ENCODE measurements at places on chromosomes 2 and 18.

GRCh38 chr2:105243961-105244360, 2.4 kb downstream of the GPR45 start:
- DNase-seq = no peak

- no peak for DNase-seq
Measured at GRCh38 chr2:219727771-219728429, 100.5 kb downstream of the SLC4A3 start.

- no peak for DNase-seq
Measured at GRCh38 chr2:58127111-58127510, 80.5 kb downstream of the VRK2 start.

GRCh38 chr2:103268841-103269498, 507.1 kb downstream of the TMEM182 start:
- no peak for DNase-seq

DNA sequence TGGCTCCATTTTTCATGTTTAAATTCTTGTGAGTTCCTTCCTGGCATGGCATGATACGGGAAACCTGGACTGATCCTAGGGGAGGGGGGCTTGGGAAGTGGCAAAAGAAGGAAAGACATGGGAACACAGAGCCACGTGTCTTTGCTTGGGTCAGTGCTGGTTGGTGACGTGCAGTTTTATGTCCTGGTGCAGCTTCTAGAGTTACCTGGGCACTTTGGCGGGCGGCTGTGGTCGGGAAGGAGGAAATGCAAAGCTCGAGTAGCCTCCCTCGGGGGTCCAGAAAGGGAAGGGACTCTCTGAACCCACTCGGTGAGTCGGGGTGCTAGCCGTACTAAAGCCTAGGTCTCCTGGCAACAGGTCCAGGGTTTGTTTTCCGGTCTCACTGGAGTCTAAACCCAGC, 94.6 kb downstream of the APOB start:
- no peak for DNase-seq

GRCh38 chr2:69138793-69139459, 125.9 kb downstream of the ANTXR1 start:
- no peak for DNase-seq

DNA sequence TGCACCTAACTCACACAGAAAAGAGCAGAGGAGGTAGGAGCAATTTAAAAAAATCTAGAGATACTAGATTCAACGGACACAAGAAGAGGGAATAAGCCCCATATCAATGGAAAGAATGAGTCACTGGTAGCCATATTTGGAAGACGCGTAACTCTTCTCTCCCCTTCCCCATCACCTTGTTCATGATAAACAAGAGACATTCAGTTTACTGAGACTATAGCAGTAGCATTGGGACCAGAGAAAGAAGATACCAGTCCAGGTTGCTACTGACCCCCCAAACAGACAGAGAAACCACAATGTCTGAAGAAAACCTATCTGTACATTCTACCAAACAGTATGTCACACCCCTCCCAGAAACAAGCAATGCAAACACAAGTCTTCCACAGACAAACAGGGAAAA, 81.1 kb downstream of the SLC66A3 start:
- DNase-seq = no peak

- no peak for DNase-seq
Measured at GRCh38 chr2:120551522-120551921, 184.1 kb upstream of the GLI2 start.

DNA sequence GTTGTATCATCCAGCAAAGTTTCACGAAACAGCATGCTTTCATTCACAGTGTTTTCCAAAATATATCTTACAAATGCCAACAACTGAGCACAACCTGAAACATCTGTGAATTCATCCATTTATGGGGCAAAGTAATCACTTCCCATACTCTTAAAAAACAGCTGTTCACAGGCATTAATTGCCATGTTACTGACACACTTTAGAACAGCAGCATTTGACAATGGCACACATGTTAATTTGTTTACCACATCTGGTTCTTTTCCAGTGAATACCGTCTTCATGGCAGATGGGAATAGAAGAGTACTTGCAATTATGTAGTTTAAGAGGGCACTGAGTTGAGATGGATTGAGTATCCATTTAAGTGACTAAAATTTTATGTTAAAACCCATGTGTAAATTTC, 347.4 kb upstream of the LRP1B start:
- no peak for DNase-seq

GRCh38 chr2:26382564-26382963, 19.2 kb upstream of the DRC1 start:
- DNase-seq = no peak

DNA sequence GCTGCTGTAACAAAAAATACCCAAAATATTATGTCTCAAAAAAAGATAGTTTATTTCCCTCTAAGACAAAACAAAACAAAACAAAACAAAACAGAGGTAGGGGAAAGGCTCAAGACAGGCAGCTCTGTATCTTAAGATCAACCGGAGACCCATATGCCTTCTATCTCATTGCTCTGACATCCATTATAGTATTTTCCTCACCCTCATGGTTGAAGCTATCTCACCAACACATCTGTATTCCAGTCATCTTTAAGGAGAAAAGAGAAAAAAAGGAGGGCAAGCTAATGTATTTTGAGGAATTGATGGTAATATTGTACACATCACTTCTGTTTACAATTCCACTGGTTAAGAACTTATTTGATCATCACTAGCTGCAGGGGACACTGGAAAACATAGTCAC, 239.7 kb downstream of the ICOS start:
- DNase-seq = no peak

DNA sequence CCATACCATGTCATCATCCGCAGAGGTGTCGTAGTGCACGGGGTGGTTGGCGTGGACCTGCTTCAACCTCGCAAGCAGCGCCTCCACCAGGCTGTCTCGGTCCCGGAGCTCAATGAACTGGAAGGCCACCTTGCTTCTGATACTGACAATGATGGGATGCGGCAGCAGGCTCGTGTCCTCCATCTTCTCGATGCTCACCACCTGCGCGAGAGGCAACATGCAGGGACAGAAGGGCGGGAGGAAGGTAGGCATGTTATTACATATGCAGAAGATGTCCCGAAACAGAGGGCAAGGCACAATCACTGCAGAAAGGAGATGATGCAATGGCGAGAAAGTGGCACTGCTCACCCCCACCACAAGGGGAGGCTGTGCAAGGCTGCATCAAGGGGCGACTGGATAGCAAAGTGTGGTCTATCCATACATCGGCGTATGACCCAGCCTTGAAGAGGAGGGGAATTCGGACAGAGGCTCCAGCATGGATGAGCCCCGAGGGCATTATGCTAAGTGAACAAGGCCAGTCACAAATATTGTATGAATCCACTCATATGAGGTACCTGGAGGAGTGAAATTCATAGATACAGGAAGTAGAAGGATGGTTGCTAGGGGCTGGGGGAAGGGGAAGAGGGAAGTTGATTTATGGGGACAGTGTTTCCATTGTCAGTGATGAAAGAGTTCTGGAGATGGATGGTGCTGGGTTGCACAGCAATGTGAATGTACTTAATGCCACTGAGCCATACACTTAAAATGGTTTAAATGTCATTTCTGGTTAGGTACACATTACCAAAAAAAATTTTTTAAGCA, 36.6 kb downstream of the RPL31 start:
- DNase-seq = no peak

DNA sequence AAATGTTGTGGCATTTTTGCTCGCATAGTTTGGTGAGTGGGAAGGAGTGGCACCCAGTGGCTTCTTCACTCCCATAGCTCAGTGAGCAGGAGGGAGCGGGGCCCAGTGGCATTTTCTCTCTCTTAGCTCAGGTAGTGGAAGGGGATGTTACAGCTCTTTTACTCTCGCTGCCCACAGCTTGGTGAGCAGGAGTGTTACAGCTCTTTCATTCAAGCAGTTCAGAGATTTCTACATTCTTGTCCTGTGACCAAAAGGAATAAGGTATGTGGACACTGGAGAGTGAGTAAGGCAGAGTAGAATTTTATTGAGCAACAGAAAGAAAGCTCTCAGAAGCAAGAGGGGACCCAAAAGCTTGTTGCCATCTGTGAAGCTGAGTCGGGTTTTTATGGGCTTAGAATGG, 192.4 kb downstream of the SPAG16 start:
- DNase-seq = no peak

- no peak for DNase-seq
Measured at GRCh38 chr2:237170020-237170419, 84.3 kb downstream of the COPS8 start.

GRCh38 chr2:111135910-111136297, 15.2 kb downstream of the BCL2L11 start:
- DNase-seq = peak; percentile 28

DNA sequence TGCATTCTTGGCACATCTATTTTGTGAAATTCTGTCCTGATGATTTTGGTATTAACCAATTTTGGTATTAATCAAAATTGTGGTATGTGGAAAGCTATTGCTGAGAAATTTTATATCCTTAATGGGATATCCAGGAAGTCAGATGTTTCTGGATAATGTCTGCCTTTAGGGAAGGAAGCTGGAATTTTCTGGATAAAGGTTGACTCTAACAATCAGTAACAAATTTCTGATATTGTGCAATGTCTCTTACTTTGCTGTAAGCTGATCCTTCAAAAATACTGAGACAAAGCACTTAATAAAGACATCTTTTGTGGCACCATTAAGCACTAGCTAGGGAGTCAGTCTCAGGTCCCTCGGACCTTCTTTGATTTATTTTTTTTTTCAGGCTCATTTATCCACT, 100.8 kb upstream of the UGP2 start:
- no peak for DNase-seq

GRCh38 chr18:5395860-5396448, 100.4 kb upstream of the ZBTB14 start:
- DNase-seq = no peak

DNA sequence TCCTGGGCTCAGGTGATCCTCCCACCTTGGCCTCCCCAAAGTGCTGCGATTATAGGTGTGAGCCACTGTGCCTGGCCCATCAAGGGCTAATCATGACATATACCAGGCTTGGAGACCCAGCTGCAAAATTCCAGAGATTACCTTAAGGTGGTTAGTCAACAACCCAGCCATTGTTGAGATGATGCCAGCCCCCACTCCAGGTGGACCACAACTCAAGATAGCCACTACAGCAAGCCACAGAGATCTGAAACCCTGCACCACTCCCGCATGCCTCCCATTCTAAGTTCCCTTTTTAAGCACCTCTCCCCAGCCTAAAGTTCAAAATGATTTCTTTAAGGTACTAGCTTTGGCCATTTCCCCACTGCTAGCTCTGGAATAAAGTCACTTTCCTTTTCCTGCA, 4.6 kb upstream of the CLK1 start:
- DNase-seq = no peak

GRCh38 chr2:107738266-107738665, 88.4 kb upstream of the RGPD4 start:
- DNase-seq = no peak

- DNase-seq = no peak
Measured at GRCh38 chr2:69947325-69947931, 14.0 kb downstream of the ASPRV1 start.

GRCh38 chr2:182606728-182607681, 109.1 kb upstream of the DNAJC10 start:
- no peak for DNase-seq

GRCh38 chr18:49335677-49336076, 124.8 kb downstream of the DYM start:
- no peak for DNase-seq

- DNase-seq = no peak
Measured at GRCh38 chr2:199772035-199772976, 78.7 kb downstream of the FTCDNL1 start.

DNA sequence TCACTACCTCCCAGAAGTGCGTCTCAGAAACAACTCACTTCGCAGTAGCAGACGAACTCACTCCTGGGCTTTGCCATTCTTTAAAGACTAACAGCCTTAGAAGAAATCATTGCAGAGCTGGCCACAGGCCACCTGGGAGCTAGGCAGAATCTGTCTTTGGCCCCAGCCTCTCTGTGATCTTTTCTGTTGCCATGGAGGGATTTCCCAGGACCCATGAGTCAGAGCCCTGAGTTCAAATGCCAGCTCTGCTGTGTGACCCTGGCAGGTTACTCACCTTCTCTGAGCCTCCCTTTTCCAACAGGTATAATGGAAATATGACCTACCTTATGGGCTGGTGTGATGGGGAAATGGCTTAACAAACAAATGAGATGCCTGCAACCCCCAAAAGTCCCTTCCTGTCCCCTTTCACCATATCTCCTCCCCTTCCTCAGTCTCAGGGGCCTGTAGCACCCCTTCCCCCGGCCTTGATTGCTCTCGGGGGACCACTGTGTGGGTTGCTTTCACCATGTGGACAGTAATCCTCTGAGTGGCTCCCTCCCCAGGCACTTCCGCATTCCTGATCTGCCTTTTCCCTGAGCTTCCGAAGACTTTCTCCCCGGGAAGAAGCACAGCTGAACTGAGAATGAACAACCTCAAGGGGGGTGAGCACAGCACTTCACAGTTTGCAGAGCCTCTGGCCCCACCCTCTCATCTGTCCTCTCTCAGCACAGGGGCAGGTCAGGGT, 34.0 kb upstream of the SLC66A3 start:
- no peak for DNase-seq

All from NCI-H2029 (cell line).